ENCODE measurements at places on chromosomes 1 and 21. TPM values are rescaled to one million over a fixed set of nuclear protein-coding genes. Genes with fewer than 3 reads are reported as not detected.

GRCh38 chr1:20899154-20899972, 112.3 kb upstream of the HP1BP3 start:
- DNase-seq, result no peak

The NDUFS2 gene
- 100 TPM for polyA plus RNA-seq

GRCh38 chr1:113405573-113405972, 15.3 kb downstream of the MAGI3 start:
- no peak for DNase-seq

- DNase-seq, result no peak
These were observed 9.7 kb upstream of the SRP9 start for GRCh38 chr1:225767634-225768540.

DNA sequence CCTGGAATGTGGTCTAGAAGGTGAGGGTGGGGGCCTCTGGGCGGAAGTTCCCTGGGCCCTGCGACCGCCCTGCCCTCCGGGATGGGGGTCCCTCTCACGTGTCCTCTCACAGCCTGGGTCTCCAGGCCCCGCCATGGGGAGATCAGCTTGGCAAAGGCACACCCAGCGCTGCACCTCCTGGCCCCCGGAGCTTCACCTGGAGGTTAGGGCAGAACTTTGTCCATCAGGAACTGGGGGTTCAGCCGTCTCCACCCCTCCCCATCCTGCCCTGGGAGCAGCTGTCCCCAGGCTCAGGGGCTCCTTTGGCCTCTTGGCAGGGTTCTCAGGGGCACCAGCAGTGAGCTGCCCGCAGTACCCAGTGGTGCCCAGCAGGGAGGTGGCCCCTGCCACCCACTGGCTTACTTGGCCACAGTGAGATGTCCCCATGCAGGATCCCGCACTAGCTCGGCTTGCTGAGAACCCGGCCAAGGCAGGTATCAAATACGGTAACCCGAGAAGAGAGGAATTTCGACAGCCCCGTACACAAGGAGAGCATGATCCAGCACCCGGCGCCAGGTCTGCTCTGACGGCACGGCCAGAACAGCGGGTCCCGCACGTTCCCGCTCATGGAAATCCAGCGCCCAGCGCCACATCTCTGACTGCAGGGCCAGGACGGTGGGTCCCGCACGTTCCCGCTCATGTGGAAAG, 36.7 kb downstream of the RRP1 start:
- no peak for DNase-seq

- no peak for DNase-seq
These were observed 42.4 kb downstream of the UCHL5 start for GRCh38 chr1:193016788-193017187.

- no peak for DNase-seq
These were observed 23.2 kb upstream of the LRP8 start for GRCh38 chr1:53350853-53351767.

The SPRR4 gene
- not detected for polyA plus RNA-seq

- DNase-seq, result no peak
These were observed 6.6 kb downstream of the SDC3 start for GRCh38 chr1:30901798-30902581.

All from urinary bladder (tissue), 4 donors.